ENCODE measurements at places on chromosomes 16 and 17.

DNA sequence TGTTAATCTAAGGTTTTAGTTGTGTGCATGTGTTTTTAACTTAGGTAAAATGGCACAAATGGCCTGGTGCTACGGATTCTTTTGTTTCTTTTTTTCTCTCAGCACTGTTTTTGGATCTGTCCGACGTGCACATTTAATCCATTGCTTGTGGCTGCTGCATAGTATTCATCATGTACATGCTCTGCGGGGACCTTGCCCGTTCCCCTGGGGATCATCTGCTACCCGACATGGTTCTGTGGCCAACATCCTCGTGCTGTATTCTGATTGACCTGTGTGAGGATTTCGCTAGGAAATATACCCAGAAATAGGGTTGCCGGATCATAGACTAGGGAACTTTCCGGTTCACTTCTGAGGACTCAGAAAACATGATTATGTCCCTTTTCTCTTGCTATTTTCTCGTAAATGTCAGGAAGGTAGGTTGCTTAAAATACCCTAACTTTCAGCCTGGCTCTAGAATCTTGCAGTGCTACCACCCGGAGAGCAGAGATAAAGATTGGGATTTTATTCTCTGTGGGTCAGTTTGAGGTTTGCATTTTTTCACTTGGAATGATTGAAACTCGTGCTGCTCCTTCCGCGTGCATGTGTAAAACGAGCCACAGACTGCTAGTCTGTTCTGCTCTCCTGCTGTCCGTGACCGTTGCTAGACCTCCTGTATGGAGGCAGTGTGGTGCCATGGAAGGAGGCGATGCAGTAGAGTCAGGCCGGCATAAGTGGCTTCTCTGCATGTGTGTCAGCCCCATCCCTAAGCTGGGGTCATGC lies 42.9 kb downstream of the LDHD start:
- no peak for DNase-seq

DNA sequence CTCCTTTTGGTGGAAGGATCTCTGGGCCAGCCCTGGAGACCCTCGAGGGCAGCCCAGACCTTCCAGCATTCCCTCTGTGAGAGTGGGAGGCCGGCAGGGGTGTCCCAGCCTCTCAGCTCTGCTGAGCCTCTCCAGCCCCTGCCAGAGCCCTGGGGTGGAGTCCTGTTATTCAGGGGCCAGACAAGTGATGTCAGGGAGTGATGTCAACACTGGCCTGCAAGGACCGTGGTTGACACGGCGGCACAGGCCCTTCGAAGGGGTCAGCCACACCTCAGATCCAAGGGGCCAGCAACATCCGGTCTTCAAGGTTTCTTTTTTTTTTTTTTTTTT lies 231.2 kb downstream of the KATNIP start:
- DNase-seq: no peak

DNA sequence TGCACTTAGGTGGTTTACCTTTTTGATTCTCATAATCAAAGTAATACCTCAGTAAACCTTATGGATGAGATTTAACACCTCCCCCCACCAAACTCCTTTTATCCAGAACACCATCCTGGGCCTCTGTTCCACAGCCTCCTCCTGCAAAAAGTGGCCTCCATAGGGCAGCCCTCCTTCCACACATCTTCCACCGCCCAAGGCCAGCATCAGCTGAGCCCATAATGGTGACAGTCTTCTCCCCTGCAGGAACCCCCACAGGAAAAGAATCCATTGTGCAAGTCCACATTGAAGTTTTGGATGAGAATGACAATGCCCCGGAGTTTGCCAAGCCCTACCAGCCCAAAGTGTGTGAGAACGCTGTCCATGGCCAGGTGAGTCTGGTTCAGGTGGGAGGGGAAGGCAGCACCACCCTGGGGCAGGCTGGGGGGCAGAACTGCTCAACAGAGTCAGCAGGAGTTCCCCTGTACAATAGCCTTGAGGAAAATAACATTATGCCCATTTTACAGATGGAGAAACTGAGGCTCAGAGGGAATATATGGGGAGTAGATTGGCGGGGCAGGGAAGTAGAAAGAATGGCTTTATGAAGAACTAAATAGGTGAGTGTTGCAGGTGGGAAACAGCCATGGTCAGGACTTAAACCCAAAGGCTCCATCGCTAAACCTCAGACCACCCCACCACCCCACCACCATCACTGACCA lies 29.2 kb upstream of the BEAN1 start:
- no peak for DNase-seq

- no peak for DNase-seq
These were observed 34.9 kb downstream of the PECAM1 start for GRCh38 chr17:64355536-64356303.

DNA sequence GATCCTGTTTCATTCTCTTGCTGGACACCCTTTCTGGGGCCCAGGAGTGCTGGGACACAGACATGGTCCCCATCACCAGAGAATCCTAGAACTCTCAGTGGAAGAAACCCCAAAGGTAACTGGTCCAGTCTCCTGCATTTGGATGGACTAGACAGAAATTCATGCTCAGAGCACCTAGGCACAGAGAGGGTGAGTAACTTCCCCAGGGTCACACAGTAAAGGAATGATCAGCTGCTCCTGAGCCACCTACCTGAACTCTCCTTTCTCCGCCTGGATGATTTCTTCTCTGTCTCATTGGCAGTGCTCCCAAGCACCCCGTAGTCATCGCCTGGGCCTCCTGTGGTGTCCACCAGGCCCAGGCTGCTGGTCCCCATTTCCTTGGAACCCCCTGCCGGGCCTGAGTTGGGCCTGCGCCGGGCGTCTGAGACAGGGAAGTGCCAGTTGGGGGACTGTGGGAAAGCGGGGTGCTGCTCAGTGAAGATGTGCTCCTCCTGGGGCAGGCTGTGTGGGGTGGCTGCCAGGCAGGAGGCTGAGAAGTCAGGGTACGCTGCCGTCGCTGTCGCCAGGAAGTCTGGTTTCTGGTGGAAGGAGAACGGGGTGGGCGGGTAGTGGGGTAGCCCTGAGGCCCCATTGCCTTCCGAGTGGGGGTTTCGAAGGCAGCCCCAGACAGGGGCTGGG lies 767 bp downstream of the MEOX1 start:
- no peak for DNase-seq

DNA sequence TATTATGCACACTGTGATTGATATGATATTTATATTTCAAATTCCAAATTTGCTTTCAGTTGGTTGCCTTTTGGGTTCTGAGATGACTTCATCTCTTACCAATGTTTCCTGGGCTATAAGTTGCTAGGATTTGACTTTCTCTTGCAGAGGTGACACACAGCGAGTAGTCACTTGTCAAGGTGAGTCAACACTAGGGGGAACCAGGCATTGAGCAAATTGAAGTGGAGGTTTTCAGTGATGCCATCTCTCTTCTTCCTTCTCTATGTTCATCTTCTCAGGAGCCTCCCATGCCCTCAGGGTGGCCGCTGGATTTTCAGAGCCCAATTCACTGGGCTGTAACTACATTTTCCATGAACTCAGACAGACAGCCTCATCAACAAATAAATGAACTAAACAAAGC lies 6.0 kb upstream of the CPD start:
- DNase-seq: no peak

DNA sequence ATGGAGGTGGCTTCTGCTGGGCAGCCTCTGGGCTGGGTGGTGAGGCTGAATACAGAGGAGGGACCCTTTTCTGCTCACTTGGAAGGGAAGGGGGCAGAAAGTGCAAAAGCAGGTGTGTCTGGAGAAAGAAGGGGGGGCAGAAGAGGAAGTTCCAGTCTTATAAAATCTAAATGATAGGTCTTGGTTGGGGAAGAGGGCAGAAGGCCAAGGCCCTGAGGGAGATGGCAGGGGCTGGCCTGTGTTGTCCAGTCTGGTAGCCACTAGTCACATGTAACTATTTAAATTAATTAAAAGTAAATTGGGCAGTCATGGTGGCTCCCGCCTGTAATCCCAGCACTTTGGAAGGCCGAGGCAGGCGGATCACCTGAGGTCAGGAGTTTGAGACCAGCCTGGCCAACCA lies 2.5 kb upstream of the CAMKK1 start:
- DNase-seq: no peak

- peak; percentile 71 for DNase-seq
These were observed 2.3 kb downstream of the BAHCC1 start for GRCh38 chr17:81397314-81398175.

GRCh38 chr17:35708951-35709350 lies 22.5 kb upstream of the RASL10B start:
- peak; percentile 24 for DNase-seq

DNA sequence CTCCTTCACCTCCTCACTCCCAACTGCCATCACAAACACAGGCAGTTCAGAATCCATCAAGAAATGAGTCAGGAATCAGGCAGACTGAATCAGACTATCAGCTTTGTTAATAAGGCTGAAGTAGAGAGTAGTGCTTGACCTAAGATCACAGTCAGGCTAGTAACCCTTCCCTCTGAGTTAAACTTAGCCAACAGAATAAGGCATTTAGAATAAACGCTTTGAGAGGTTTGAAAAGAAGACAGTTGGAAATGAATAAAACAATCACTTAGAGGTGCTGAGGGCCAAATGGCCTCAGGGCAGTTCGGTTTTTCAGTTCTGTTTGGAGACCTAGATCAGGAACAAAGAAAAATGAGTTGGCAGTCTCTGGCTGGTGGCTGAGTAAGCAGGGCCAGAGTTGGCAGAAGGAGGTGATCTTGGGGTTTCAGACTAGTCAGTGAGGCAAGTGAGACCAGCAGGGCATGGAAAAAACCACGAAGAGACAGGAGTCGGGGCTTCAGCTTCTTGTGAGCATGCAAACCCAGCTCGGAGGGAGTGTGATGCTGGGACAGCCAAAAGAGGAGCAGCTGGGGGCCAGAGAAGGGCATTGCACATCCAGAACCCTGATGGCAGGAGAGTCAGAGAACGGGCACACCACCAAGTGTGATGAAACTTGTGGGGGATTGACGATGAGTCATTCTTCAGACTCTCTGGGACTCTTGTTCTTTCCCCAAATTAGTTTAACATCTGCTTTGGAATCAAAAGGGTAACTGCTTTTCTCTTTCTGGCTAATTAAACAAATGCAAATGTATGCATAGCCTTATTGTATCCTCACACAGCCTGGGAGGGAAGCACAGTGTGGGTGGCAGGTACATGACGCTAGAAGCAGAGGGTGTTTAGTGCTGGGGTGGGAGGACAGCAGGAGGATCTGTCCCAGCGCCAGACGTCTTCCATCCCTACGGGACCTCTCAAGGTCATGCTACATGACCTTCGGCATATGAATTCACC lies 54.8 kb downstream of the SPECC1 start:
- DNase-seq: no peak

GRCh38 chr16:30551781-30552180 lies 6.4 kb downstream of the ZNF764 start:
- no peak for DNase-seq

DNA sequence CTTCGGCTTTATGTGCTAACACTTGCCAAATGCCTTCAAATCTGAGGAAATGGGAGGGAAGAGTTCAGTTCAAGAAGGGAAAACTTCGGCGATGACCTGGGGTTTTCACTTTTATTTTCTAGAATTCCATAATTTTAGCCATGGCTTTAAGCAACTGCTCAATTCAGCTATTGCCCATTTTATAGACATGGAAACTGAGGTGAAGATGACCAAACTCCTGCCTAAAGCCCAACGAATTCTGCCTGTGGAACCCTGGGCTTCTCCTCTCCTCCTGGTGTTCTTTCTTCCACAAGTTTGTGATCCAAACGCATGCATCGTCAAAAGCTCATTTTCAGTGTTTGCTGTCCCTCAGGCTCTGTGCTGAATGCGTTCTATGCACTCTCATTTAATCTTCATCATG lies 49.4 kb upstream of the NDRG4 start:
- DNase-seq: no peak

DNA sequence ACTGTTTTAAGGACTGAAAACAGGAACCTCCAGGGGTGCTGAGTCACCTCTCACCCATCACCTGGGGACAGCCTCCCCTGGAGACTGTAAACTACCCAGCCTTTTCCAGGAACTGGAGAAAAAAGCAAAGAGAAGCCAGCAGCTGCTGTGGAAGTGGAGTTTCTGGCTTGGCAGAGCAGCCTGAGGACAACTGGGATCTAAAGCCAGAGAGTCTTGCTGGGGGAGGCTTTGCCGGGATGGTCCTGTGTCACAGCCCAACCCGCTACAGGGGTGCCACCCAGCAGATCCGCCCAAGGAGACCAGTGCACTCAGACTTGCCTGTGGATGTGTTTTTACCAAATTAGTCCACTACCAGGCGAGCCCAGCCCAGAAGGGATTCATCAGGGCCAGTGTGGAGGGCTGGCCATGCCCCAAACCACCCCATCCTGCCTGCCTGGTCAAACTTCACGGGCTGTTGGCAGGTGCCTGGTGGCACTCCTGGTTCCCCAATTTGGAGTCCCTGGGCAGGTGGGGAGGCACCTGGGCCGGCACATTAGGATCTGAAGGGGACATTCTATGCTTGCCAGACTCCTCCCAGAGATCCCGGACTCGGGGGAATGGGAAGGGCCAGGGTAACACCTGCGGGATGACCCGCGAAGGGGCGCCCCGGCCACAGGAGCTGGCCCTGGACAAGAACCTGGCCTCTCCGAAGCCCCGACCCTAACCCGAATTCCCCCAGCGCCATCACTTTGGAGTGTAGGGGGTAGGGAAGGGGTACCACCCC lies 771 bp downstream of the MSRB1 start:
- DNase-seq: no peak

- peak; percentile 51 for DNase-seq
These were observed 168.9 kb downstream of the SHISA9 start for GRCh38 chr16:13070268-13070667.

Data from NCI-H1436 (cell line).